ENCODE measurements at places on chromosomes 4 and X.

- no peak for DNase-seq
These were observed 148.7 kb downstream of the SPATA18 start for GRCh38 chr4:52199574-52200338.

DNA sequence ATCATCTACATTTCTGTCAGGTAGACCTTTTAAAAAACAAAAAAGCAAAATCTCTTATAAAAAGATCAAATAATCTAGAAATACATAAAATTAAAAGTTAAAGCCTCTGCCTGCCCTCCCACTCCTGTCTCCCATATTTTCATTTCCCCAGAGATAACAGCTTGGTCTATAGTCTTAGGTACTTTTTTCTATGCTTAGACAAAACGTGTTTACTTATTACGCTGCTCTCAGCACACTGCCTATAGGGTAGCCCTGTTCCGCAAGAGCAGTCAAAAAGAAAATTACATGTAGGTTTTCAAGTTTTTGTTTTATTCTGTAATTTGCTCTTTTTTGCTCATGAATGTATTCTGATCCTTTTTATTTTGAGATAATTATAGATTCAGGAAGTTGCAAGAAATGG is 73.3 kb downstream of the TAF1 start:
- no peak for DNase-seq

- no peak for DNase-seq
These were observed 78.1 kb downstream of the NDST3 start for GRCh38 chr4:118112117-118113046.

- no peak for DNase-seq
These were observed 594.2 kb downstream of the STPG2 start for GRCh38 chr4:97548943-97549583.

GRCh38 chrX:47579537-47579936 is 2.7 kb upstream of the TIMP1 start:
- DNase-seq = no peak

- no peak for DNase-seq
These were observed 38.1 kb upstream of the CD99L2 start for GRCh38 chrX:150936556-150936955.

DNA sequence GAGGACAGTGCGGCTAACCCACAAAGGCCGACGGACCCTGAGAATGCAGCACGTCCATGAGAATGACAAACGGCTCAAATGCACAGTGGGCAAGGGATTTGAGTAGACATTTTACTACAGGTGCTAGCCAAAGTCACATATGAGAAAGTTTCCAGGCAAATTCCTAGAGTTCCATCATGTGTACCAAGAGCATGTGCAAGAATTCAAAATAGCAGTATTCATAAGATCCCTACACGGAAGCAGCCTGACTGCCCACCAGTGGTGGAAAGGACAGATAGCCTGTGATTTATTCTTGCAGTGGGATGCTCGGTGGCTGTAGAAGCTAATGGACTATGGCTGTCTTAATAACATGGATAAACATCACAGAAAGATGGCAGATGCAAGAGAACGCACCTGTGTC is 68.0 kb downstream of the RGS12 start:
- DNase-seq = no peak

DNA sequence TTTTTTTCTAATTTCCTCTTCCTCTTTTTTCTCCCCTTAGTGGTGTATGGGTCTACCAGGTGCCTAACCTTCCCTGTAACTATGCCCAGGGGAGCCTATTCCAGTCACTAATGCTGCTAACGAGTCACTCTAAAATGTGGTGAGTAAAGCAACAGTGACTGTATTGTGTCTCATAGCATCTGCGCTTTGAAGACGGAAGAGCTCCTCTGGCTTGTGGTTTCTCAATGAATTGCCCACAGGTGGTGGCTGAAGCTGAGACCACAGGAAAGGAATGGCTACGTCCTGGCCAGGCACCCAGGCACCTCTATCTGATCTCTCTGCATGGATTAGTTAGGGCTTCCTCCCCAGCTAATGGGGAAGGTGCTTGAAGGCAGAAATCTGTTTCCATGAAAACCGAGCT is 763.5 kb upstream of the FRG1 start:
- DNase-seq = no peak

- no peak for DNase-seq
These were observed 189.7 kb downstream of the TSPAN5 start for GRCh38 chr4:98468709-98469108.

DNA sequence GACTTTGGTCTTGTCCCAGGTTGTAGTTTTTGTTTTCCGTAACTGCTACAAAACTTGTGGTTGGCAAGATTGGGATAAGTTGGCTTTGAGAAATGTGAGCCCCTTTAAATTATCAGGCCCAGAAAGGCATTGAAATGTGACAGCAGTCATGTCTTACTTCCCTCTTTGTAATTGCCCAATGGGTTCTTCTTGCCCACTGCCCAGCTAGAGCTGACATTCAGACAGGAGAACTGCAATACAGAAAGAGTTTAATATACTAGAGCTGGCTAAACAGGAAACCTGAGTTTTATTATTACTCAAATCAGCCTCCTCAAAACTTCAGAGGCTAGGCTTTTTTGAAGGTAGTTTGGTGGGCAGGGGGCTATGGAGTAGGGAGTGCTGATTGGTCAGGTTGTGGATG is 288.3 kb downstream of the ZNF674 start:
- DNase-seq = no peak

DNA sequence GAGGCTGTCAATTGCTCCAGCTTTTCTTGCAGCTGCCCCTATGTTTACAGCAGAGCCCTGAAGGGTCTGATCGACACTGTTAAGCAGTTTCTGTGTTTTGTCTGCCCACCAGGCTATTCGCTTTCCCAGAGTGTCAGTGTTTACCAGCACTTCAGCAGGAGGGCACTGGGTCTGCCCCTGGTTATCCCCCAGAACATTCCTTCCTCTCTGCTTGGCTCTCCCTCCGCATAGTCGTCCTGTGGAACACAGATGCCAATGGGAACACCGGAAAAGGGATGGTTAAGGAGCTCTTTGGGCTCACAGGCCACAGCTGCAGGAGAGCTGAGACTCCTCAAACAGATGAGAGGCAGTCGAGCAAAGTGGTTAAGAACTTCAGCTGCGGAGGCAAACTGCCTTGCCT is 71.3 kb upstream of the FBXW7 start:
- DNase-seq = no peak

GRCh38 chr4:24741910-24742309 is 53.5 kb upstream of the SOD3 start:
- DNase-seq = no peak

DNA sequence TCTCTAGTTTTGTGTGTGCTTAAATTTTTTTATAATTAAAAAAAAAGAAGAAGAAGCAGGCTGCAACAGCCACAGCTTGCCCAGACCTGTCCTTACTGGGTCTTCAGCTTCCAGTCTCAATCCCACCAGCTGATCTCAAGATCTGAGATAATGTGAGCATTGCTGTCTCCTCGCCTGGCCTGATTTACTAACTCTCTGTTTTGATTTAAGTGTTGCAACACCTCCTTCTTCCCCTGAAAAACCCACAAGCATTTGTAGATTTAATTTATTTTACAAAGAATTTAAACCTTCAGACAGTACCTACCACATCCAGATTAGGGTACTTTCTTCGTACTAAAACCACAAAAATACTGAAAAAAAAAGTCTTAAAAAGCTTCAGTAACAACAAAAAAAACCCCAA is 38.0 kb downstream of the FAM241A start:
- DNase-seq = no peak

DNA sequence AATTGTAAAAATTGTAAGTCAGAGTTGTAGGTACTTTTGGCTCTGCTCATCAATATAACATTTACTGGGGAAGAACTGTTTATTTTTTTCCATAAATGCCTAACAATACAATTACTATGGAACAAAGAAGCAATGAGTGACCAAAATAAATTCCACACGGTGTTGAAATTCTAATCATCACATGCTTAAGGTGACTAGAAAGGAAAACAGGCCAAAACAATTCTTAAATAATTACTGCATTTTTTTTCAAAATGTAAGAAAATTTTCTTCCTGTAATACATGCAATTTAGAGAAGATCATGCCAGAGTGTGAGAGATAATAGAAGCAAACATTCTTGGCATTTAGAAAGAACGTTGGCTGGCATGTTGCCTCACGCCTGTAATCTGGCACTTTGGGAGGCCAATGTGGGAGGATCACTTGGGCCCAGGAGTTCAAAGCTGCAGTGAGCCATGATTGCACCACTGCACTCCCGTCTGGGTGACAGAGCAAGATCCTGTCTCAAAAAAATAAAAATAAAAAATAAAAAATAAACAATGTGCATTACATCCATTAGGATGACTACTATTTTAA is 22.5 kb downstream of the C4orf46 start:
- no peak for DNase-seq

DNA sequence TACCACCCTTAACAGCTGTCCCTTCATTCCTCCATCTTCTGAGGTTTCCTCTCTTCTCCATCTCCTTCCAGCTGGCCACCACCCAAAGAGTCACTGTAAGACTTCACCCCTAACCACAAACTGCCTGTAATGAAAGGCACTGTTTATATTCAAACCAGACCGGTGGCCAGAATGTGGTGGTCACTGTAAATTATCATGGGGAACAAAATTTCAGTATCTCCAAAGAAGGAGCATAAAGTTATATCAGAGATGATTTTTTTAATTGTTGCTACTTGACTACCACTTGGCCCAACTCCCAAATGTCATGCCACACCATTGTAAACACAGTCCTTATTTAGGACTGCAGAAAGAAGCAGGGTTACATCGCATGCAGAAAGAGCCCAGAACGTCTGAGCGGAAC is 44.8 kb downstream of the SMARCA1 start:
- no peak for DNase-seq

DNA sequence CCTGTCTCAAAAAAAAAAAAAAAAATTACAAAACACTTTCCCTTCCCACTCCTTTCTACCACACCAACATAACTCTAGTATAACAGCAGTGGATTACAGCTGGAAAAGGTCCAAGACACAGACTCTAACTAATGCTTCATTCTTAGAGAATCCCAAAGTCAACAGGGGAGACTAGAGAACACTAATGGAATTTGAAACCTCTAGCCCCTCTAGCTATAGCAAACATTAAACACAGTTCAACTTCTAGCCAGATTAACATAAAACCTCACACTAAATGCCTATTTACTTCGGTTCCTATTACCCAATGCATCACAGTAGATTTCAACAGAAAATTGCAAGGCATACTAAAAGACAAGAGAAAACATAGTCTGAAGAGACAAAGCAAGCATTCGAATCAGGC is 10.5 kb upstream of the DHX15 start:
- DNase-seq = no peak

DNA sequence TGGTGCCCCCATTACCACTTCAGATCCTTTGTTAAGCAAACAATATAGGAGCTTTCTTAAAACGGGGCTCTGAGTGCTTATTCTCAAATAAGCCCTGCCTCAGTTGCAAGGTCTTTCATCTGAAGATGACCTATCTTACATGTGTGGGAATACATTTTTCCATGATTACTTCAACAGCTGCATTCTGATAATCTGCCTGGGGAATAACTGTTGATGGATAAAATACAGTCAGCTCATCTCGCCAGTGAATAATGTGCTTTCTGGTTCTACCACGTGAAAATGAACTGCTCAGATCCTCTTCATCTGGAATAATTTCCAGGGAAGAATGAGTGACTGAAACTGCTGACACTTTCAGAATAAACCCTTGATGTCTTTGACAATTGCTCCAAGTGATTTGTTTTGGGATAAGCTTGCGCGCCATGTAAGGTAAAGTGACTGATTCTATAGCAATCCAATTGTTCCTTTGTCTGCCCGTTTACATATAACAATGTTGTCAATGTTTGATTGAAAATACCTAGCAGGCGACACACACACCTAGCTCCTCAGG is 161.3 kb downstream of the RTL9 start:
- no peak for DNase-seq

DNA sequence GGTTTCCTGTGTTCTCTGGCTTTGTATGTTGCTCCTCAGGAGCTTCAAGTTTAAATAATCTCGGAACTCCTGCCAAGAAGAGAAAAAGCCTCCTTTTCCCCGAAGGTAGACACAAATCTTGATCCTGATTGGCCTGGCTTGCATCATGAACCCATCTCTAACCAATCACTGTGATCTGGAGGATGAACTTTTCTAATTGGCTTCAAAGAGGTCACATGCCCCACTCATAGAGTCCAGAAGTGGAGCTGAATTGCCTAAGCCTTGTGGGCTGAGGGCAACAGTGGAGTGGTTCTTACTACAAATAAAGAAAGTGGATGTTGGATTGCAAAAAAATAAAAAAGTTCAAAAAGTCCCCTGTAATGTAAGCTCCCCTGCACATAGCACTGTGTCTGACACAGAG is 245.9 kb downstream of the MID1IP1 start:
- no peak for DNase-seq
